Fibroblast of skin of back (primary cell): ENCODE measurements at places on chromosomes 1 and 21.

- DNase-seq: no peak
Measured at GRCh38 chr21:33973268-33973667, 57.7 kb upstream of the ATP5PO start.

DNA sequence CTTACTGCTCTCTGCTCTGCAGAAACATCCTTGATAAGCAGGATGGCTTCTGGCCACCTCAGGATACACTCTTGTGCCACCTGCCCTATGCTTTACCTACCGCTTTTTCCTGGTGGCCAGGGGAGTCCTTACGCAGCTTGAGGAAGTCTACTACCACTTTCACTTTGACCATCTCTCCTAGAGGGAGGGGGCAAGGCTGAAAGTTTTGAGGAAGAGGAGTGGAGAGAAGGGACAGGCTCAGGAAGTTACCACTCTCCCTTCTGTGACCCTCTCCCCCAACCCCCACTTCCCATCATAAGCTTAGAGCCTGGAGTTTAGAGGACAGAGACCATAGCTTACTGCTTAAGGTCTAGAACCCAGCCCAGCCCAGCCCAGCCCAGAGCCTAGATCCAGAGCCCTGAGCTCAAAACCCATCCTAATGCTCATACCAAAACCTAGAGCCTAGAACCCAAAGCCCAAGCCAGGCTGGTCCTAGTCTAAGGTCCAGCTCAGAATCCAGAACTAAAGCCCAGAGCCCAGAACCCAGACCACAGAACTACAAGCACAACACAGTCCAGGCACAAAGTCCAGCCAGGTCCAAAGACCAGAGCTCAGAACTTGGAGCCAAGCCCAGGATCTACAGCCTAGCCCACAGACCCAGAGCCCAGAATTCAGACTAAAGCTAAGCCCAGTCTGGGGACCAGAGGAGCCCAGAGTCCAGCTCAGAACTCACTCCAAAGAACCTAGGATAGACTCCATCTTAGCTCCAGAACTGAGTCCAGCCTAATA, 18.0 kb upstream of the MFSD2A start:
- DNase-seq: no peak

GRCh38 chr1:37309574-37309973, 164.8 kb upstream of the ZC3H12A start:
- DNase-seq: no peak

DNA sequence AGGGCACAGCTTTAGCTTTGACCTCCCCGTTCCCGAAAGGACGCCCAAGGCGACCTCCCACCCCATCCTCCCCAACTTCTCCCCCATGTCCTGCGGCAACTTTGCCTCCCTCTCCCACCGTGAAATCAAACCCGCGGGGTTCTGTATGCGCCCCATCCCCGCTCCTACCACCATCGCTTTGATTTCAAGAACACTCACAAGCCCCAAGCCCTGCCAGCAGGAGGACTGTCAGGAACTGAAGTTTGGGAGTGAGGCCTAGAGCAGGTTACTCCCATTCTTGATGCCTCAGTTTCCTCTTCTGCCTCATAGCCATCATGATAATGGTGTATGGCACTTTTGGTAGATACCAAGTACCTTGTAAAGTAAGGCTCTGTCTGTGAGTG, 2.3 kb downstream of the PTPRU start:
- no peak for DNase-seq

GRCh38 chr1:201880928-201881571, 7.6 kb upstream of the SHISA4 start:
- DNase-seq: no peak

- DNase-seq: no peak
Measured at GRCh38 chr1:35261412-35262120, 6.9 kb upstream of the ZMYM4 start.

DNA sequence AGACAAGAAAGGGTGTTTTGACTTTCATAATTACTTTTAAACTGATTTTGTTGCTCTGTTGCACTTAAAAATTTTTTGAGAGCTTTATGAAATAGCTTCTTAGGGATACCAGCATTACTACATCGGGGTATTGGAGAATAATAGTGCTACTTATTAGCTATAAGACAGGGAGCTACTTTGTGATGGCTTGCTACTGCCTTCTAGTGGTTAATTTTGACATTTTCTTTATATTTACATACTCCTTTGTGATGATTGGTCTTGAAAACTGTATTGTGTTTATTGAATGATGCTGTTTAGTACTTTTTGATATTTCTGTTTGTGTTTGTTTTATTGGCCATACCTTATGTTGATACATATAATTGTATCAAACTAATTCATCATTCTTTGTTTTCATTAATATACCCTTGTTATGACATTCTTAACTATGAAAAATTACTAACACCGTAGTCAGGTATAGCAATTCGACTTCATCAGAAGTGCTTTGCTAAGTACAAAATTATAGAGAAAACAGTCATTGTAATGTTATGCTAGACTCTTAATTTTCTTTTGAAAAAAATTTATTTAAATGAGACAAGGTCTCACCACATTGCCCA, 85.5 kb downstream of the CLIC4 start:
- DNase-seq: peak; percentile 65

GRCh38 chr1:35406103-35406502, 137.6 kb downstream of the ZMYM4 start:
- DNase-seq: no peak
